Activated CD4-positive, alpha-beta T cell treated with anti-CD3 and anti-CD28 coated beads for 1 hour (primary cell): ENCODE measurements at places on chromosomes 16 and 17.
A peak's percentile ranks its signal among the peaks of the same experiment; 100 is the strongest.

- DNase-seq: no peak
Measured at GRCh38 chr17:7108981-7109380, 5.6 kb downstream of the ASGR2 start.

GRCh38 chr16:57240851-57241250 is 4.2 kb upstream of the ARL2BP start:
- no peak for DNase-seq

DNA sequence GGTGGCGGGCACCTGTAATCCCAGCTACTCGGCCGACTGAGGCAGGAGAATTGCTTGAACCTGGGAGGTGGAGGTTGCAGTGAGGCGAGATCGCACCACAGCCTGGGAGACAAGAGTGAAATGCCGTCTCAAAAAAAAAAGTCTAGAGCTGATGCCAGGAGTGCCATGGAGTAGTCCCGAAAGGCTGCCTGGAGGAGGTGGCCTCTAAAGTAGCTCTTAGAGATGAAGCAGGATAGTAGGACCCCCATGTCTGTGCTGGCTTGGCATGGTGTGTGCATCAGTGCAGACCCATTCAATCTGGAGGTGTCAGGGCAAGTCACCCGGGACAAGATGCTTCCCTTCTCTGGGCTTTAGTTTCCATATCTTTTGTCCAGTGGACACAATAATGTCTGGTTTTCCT is 6.3 kb downstream of the RAP1GAP2 start:
- DNase-seq: no peak

- no peak for DNase-seq
Measured at GRCh38 chr17:62150471-62150870, 85.4 kb upstream of the MED13 start.

GRCh38 chr17:2250140-2251095 is 53.2 kb downstream of the SMG6 start:
- DNase-seq: no peak

- DNase-seq: no peak
Measured at GRCh38 chr17:46264456-46265198, 30.3 kb upstream of the LRRC37A start.

DNA sequence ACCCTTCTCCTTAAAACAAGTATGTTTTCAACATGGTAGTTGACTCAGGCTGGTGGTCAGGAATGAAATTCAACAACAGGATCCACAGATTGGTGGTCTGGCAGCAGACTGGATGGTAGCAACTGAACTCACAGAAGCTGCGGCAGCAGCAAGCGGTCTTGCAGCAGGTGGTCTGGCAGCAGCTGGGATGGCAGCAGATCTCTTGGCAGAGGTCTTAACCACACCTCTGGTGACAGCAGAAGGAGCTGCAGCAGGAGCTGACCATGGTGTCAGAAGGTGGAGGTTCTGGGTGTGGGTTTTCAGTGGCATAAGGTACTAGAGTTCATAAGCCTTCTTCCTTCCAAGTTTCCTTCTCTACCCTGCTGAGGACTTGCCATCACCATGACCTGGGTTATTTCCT is 2.2 kb upstream of the KRTAP4-1 start:
- no peak for DNase-seq

DNA sequence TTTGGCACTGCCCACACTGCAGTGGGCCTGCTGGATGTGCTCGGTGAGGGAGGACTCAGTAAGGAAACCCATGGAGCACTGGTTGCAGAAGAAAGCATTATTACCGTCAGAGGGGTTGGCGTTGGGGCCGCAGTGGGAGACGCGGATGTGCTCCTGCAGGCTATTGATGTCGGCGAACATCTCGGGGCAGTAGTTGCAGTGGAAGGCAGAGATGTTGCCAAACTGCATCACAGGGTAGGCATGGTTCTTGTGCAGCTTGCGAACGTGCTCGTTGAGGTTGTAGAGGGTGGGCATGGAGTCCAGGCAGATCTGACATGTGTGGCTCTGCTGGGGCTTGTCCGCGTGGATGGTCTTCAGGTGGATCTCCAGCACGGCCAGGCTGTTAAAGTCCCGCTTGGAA is 218.4 kb downstream of the ZNF423 start:
- no peak for DNase-seq

- no peak for DNase-seq
Measured at GRCh38 chr16:10128397-10129258, 53.6 kb downstream of the GRIN2A start.

DNA sequence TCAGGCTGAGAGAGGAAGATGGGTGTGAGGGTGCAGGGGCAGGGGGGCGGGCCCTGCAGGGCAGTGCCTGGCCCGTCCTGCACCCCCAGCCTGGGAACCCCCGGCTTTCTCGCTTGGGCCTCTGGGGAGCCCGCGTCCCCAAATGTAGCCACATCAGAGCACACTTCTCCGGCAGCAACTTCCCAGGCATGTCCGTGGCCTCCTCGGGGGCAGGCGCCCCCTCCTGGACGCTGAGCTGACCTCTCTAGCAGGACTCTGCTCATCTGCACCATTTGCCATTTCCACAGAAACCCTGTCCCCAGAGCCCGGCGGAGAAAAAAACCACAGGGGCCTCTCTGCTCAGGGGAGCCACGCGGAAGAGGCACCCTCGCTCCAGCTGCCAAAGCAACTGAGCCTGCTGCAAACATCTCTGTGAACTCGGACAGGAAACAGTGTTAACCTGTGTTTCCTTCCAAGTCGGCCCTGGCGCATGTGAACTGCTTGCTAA is 63.4 kb downstream of the KLHDC4 start:
- no peak for DNase-seq

- DNase-seq: peak; percentile 56
Measured at GRCh38 chr16:48611329-48612137, 1.6 kb upstream of the N4BP1 start.

GRCh38 chr17:44867841-44868240 is 20.2 kb downstream of the HIGD1B start:
- no peak for DNase-seq
